ENCODE measurements at places on chromosomes 12 and 14.
A peak's percentile ranks its signal among the peaks of the same experiment; 100 is the strongest.

- no peak for DNase-seq
These were observed 125.7 kb downstream of the TSPAN9 start for GRCh38 chr12:3202734-3203446.

DNA sequence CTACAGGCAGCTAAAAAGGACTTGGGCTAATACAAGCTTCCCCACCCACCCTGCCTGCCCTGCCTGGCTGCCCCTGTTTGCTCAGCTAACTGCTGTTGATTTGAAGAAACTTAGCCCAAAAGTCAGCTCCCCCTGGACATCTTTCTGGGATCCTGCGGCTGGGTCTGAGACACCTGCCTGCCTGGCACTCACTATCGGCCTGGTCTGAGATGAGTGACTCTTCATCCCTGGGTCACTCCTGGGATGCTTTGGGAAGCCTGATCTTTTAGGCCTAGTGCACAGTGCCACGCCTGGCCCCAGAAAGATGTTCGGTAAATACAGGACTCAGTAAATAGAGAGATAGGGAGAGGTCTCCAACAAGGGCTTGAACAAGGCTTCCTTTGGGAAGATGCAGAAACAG lies 211.3 kb upstream of the DIO3 start:
- no peak for DNase-seq

GRCh38 chr14:100034961-100035500 lies 30.2 kb upstream of the EVL start:
- DNase-seq, result no peak

GRCh38 chr14:100283984-100284881 lies 22.0 kb downstream of the SLC25A29 start:
- DNase-seq, result no peak

GRCh38 chr12:103169-103981 lies 36.8 kb downstream of the IQSEC3 start:
- no peak for DNase-seq

DNA sequence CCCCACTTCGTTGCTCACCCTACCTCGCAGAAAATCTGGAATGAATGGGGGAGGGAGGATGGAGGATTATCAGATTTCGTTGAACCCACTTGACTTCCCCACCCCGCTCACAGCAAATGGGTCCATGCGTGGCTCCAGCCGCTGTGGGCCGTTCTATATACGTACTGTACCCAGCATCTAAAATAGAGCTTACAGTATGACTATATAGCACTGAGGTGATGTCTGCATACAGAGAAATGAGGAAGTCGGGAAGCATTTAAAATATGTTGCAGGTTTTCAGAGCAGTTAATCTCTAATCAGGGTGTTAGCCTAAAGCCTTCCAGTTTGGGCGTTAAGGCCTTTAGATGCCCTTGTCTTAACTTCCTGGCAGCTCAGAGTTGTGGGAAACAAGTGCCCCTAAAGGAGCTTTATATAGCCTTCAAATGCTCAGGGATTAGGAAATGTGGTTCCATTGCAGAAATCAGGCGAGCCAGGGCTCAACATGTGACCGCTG lies 1.4 kb downstream of the BICDL1 start:
- no peak for DNase-seq

GRCh38 chr14:52802597-52802996 lies 11.2 kb upstream of the GNPNAT1 start:
- DNase-seq, result peak; percentile 35

Measured in GM04504 (cell line).